ENCODE measurements at places on chromosomes 6 and 20.
A peak's percentile ranks its signal among the peaks of the same experiment; 100 is the strongest.

GRCh38 chr6:143872201-143872600 is 7.9 kb downstream of the ZC2HC1B start:
- no peak for DNase-seq

DNA sequence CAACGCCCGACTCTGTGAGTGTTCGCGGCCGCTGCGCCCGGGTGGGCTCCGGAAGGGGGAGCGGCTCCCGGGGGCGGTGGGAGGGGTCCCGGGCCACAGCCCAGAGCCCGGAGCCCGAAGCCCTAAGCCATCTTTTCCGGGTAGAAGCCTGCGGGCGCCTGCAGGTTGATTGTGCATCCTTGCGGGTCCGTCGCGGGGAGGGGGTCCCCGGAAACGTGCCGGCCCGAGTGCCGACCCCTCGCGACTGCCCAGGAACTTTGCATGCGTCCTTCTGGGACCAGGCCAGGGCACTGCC is 413 bp downstream of the PTPRA start:
- peak; percentile 64 for DNase-seq

GRCh38 chr20:7984192-7984591 is 35.4 kb downstream of the TMX4 start:
- no peak for DNase-seq

- DNase-seq: peak; percentile 23
Observed at GRCh38 chr6:13624871-13625288, 9.7 kb downstream of the NOL7 start.

DNA sequence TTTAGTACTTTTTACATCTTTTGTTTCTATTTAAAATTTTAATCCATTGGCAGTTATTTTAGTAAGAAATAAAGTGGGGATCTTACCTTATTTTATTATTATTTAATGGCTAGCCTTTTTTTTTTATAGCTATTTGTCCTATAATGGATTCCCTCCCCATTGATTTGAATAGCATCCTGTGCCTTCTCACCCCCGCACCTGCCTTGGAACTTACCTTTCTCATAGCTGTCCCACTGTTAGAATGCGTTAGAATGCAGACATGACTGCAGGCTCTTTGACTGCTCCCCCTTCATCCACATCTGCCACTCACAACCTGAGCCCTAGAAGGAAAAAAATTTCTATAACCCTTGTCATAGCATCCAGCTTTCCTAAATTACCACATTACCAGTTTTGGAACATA is 9.1 kb downstream of the PKIB start:
- DNase-seq: no peak
